G401 (cell line): ENCODE measurements at places on chromosomes 11 and 22. TPM values are rescaled to one million over a fixed set of nuclear protein-coding genes. Genes with fewer than 3 reads are reported as not detected.
A peak's percentile ranks its signal among the peaks of the same experiment; 100 is the strongest.

DNA sequence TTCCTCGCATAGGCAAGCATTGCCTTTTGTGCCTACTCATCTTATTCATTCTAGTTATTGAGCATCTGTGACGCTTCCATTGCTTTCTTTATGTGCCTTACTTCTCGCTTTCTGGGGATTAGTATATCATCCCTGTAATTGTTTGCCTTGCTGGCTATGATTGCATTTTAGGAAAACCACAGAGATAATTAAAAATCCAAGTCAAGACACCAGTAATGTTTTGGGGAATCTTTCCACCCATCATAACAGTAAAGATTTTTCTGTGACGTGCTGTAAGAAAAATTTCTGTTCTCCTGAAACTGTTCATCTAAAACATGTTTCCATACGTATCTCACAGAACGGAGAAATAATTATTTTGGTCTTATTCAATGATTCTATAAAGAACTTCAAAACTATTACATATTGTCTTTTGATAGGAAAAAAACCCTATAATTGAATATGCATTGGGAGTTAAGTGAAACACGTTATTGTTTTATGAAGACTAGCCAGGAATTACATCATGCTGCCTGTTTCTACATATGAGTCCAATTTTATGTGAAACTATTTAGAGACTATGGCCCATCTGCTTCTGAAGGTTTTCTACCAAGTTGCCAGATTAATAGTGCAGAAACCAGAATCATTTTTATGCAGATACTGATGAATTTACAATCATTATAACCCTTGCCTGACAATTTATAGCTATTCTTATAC lies 133.7 kb upstream of the FIBIN start:
- DNase-seq = peak; percentile 64

The TMPRSS6 gene
- not detected in 2 replicates for total RNA-seq

GRCh38 chr22:23754980-23755636 lies 883 bp upstream of the VPREB3 start:
- DNase-seq = no peak

GRCh38 chr11:73287400-73288101 lies 15.4 kb downstream of the P2RY6 start:
- no peak for DNase-seq

GRCh38 chr11:2327032-2327431 lies 25.2 kb downstream of the TSPAN32 start:
- no peak for DNase-seq

The OR10A2 gene
- not detected in 2 replicates for total RNA-seq

- DNase-seq = no peak
Observed at GRCh38 chr22:22037229-22037628, 54.6 kb upstream of the TOP3B start.

DNA sequence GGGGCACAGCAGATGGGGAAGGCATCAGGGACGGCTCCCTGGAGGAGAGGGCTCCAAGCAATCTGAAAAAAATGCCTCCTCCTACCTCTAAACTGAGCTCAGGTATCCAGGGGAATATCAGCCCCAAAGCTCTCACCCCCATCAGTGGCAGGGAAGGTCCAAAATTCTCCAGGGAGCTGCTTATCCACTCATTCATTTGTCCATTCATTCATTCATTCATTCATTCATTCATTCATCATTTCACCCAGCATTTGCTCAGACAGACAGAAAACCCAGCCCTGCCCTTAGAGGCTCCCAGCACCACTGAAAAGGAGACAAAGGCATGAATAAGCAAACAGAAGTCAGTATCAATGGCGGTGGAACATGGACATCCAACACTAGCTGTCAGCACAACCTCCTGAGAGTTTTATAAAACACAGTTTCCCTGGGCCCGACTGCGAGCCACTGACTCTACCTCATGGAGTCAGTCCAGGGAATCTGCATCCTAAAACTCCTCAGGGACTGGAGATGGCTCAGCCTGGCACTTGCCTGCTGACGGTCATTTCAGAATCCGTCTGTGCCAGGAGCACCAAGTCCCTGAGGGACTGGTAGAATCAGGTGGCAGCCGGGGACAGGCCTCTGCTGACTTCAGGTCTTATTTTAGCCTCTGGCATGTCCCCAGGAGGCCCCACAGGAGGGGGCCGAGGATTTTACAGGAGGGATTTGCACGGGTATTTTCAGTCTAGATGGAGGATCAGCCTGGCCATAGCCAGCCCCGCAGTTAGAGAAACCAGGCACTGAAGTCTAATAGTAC lies 164.6 kb downstream of the MN1 start:
- DNase-seq = no peak

DNA sequence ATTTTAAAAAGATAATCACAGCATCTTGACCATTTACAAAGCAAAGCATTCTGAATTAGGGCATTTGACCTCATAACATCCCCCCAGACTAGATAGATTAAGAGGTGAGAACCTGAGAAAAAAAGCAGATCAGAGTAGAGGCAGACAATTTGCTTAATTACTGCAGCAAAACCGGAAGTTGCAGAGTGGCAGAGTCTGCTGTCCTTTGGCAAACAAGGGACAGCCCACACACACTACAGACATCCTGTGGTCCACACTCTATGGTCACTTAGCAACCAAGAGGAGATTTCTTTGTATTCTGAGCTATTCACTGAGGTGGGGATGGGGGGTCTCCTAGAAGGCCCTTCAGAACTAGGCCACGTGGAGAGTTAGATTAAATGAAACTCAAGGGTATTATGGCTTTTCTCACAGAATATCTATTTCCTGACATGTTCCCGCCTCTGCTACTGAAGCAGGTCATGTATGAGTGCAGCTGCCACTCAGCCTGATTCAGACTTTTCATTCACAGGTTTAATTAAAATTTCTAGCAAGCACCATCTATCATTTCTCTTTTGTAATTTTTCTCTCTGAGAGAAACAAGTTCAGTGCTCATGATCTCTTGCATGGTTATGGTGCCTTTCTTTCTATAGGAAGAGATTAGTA lies 48.5 kb downstream of the SVIP start:
- DNase-seq = no peak

DNA sequence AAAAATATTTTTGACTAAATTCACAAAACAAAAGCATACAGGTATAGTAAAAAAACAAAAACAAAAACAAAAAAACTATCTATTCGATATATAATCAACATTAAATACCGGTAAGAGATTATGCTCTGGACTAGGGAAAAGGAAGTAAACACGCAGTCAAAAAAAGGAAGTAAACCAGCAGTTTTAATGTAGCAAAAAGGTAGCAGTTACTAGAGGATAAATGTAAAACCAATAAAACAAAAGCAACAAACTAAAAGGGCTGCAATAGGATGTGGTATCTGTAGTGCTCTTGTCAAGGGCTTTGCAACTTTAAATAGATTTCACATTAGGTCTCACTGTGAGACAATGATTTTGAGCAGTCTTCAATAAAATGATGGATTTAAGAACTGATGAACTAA lies 2.4 kb downstream of the TRIM22 start:
- no peak for DNase-seq

GRCh38 chr11:80241766-80242165 lies 800.9 kb upstream of the TENM4 start:
- DNase-seq = no peak

GRCh38 chr11:121508449-121508848 lies 55.7 kb upstream of the SORL1-AS1 start:
- DNase-seq = no peak

- DNase-seq = no peak
Observed at GRCh38 chr11:28727254-28727653, 619.1 kb downstream of the METTL15 start.

DNA sequence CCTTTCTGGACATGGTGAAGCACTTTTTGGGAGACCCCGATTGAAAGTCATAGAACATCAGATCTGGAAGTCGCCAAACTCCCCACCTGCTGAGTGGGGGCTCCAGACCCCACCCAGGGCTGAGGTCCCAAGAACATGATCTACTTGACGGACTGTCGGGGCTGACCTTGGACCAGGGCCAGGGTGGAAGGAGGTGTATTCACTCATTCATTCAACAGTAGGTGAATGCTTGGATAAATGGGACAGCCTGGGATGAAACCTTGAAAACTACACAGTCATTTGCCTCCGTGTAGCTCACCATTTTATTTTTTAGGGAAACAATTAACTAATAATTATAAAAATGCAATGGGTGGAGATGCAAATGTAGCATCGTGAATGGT lies 629.0 kb downstream of the BRD1 start:
- no peak for DNase-seq

DNA sequence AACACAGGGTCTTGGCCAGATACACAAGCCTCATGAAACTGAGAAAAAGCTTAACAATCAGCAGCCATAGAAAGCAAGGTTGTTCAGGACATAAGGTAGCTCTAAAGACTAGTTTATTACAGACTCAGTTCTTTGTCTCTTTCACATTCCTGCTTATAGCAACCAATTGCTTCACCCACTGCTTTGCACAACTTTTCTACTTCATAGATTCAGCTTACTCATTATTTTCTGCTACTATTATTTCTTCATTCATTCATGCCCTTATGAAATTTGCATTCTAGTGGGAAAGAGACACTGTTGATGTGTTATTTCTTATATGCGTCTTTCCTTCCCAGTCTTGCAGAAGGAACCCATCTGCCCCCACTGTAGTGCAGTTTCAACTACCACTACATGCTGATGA lies 4.7 kb downstream of the CCDC34 start:
- DNase-seq = no peak

DNA sequence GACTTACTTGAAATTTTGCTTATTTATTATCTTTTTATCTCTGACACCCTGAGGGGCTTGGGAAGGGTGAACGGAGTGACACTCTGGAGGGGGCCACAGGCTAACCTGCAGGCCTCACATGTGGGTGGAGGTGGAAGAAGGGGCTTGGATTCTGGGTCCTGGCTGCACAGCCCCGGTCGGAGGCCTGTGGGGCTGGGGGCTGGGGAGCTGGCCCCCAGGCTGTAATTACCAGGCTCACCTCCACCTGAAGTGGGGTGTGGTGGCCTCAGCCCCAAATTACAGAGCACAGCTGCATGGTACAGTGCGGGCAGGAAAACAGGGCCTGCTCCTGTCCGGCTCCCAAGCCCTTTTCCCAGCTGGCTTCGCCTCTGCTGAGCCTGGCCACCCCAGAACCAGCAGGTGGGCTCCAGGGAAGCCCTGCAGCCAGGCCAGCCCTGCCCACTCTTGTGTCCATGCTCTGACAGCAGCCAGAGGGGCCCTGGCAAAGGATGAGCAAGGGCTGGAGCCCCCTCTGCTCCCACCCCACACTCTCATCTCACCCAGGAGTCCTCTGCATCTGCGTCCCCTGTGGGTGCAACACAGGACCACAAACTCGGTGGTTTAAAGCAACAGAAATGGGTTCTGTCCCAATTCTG lies 48.0 kb downstream of the IGF2 start:
- DNase-seq = no peak
